ENCODE measurements at places on chromosomes 3 and 15.

- DNase-seq: peak; percentile 42
Measured at GRCh38 chr15:89673165-89673512, 6.0 kb downstream of the PLIN1 start.

GRCh38 chr15:75620841-75621391, 4.6 kb downstream of the SNUPN start:
- DNase-seq: peak; percentile 55

DNA sequence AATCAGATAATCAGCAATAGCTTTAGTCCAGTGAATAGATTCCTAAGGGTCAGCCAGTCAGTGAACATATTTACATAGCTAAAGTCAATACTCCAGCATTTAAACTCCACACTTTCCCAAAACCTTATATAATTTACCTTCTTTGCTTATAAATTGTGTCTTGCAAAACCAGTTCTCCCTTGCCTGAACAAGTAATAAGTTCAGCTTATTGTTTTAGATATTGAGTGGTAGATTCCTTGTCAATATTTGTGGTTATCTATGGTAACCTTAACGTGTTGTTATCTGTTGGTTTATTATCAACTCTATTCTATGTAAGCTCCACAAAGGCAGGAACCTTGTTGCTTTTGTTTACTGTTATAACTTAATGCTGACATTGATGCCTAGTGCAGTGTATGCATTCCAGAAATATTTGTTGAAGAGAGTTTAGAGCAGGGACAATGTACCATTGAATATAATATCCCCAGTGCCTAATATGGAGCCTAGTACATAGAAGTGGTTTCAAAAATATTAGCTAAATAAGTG, 24.0 kb downstream of the PLSCR5 start:
- DNase-seq: peak; percentile 4

- no peak for DNase-seq
Measured at GRCh38 chr3:90062631-90063200, 955.3 kb downstream of the EPHA3 start.

DNA sequence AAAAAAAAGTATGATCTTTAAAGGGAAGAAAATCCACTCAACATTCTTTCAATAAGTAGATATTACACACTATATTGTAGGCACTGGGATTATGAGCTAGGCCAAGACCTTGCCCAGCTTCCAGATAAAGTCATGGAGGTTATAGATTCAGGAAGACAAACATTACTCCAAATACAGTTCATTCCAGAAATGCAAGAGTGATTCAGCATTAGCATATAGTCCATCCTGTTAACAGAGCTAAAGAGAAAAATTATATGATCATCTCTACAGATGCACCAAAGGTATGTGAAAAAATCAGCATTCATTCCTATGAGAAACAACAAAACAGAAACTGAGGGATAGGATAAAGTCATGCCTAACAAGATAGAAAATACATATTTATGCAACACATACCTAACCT, 42.1 kb upstream of the NSMCE3 start:
- DNase-seq: no peak

All from lung microvascular endothelial cell (primary cell).